NCI-H82 (cell line): ENCODE measurements at places on chromosomes 16 and 17.
A peak's percentile ranks its signal among the peaks of the same experiment; 100 is the strongest.

DNA sequence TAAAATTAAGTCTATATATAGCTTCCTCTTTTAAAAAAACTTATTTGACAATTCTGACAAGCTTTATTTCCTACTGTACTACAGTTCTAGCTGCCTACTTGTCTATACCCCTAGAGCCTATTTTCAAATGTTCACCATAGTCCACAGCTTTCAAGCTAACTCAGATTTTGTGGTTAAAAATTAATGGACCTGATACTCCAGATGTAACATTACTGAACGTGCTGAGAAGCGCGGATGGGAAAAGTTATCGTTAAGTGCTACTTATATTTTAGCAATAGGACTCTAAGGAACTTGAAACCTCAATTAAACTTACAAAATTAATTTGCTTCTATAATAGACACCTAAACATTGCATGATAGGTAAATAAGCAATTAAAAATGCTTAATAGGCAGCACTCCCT, 31.2 kb downstream of the GNA13 start:
- DNase-seq, result no peak

- peak; percentile 84 for DNase-seq
Observed at GRCh38 chr17:38451840-38452529, 23.7 kb downstream of the ARHGAP23 start.

GRCh38 chr17:59464246-59464645, 101.2 kb upstream of the DHX40 start:
- no peak for DNase-seq

- no peak for DNase-seq
Observed at GRCh38 chr16:19860166-19861041, 24.2 kb downstream of the GPRC5B start.

- no peak for DNase-seq
Observed at GRCh38 chr17:58336456-58337209, 8.0 kb upstream of the TSPOAP1 start.

- no peak for DNase-seq
Observed at GRCh38 chr16:64162613-64163375, 959.1 kb downstream of the CDH11 start.

GRCh38 chr17:17831208-17832031, 5.4 kb downstream of the SREBF1 start:
- DNase-seq, result peak; percentile 88

DNA sequence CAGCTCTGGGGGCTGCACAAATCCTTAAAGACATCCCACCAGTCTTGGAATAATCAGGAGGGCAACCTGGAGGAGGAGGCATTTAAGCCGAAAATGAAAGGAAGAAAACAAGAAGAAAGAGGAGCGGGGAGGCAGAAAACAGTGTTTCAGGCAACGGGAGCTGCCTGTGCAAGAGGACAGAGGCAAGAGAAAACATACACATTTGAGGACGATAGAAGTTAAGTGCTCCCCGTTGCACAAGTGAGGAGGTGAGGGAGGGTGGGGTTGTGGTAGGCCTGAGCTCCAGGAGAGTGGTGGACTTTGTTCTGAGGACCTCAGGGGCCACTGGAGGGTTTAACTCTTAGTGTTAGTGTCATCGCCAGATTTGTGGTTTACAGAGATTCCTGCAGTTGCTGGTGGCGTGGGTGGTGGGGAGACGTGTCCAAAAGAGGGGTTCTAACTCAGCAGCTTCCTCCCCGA, 27.6 kb upstream of the CIBAR2 start:
- DNase-seq, result no peak

GRCh38 chr16:5505091-5505887, 407.7 kb upstream of the EEF2KMT start:
- DNase-seq, result no peak

GRCh38 chr16:11781773-11782172, 15.3 kb downstream of the ZC3H7A start:
- DNase-seq, result peak; percentile 91

DNA sequence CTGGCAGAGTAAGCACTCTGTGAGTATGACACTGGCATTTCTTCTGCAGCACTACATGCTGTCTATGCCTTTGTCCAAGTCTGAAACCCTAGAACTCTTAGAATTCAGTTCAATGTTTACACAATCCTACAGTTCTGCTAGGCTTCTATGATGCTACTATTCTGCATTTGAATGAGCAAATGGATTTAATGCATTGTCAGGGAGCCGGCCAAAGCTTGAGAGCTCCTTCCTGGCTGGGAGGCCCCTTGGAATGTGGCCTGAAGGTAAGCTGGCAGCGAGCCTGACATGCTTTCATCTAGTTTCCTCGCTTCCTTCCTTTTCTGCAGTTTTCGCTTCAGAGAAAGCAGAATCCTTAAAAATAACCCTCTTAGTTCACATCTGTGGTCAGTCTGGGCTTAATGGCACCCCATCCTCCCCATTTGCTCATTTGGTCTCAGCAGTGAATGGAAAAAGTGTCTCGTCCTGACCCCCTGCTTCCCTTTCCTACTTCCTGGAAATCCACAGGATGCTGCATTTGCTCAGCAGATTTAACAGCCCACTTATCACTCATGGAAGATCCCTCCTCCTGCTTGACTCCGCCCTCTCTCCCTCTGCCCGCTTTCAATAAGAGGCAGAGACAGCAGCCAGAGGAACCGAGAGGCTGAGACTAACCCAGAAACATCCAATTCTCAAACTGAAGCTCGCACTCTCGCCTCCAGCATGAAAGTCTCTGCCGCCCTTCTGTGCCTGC, at the start of gene CCL2:
Gene CCL2, plus strand, starts transcription at position 635 of the 730 bp plus-strand sequence. Its CDS starts 65 bp downstream, at position 700.
- DNase-seq, result peak; percentile 63

DNA sequence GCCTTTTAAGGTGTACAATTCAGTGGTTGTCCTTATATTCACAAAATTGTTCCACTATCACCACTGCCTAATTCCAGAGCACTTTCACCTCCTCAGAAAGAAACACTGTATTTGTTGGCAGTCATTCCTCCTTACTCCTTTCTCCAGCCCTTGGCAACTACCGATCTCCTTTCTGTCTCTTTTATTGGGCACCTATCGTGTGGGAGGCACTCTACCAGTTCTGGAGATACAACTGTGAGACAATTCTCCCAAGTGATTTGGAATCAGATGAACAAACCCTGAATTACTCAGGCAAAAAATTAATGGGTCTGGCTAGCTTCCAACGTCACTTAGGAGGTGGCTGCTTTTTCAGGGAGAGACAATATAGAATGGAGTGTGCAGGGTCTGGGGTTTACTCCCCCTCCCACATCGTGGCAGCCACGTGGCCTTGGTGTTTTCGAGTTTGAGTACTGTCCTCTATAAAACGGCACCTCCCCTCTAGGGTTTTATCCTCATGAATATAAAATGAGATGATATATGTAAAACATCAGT, 63.9 kb downstream of the SHISA9 start:
- no peak for DNase-seq

GRCh38 chr16:7705885-7706284, 373.2 kb downstream of the RBFOX1 start:
- no peak for DNase-seq

- DNase-seq, result no peak
Observed at GRCh38 chr17:21066394-21066793, 23.6 kb upstream of the USP22 start.

DNA sequence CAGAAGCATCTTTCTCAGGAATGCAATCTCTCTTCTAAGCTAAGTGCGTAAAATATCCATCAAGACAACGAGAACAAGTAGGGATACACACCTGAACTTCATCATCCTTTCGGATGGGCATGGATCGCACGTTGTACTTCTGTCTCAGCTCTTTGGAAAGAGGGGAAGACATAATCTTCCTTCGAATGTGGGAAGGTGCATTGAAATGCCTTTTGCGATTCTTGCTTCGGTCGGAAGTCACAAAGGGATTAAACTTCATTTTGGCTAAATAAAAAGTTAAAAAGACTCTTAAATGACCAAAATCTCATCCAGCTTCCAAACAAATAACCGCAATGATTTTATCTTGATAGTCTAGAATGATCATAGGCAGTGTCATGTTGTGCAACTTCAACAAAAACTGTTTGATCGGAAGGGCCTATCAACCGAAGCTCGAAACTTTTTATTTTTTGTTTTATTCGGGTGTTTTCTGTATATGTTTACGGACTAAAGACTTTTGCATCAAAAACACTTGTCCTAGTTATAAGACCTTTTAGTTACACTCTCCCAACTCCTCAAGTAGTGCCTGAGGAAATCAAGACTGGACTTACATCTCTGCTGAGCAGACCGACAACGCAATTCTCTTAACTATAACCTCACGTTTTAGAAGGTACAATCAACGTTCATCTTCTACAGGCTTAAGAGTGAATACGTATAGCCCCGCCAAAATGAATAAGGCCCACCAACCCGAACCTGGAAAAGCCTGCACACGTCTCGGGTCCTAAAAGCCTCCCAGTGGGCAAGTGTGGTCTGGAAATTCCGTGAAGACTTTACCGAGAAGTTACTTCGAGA, 727 bp downstream of the RPL26 start:
- DNase-seq, result peak; percentile 76

GRCh38 chr17:67712375-67712774, 5.4 kb upstream of the NOL11 start:
- peak; percentile 62 for DNase-seq

DNA sequence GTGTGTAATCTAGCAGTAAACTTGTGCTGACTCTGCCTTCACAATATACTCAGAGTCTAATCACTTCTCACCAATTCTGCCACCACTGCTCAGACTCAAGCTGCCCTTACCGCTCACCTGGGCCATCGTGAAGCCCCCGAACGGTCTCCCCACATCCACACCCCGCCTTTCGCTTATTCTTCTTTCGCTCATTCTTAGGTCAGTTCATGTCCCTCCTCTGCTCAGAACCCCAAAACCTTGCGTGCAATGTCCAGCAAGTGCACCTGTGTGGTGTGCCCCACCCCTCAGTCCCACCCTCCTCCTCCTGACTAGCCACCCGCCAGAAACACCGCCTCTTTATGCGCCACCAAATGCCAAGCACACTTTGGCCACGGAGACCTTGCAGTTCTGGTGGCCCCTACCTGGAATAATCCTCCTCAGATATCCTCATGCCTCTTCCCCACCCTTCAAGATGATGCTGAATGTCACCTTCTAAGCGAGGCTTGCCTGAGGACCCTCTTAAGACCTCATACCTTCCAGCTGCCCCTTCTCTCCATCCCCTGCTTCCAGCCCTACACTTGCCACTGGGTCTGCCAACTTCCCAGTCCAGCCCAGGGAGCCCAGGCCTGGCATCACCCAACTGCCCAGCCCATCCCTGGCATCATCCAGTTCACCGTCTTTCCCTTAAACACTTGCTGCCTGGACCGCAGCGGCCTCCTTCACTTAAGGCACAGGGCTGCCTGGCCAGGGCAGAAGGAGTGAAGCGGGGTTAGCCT, 34.3 kb upstream of the RBFOX3 start:
- DNase-seq, result no peak

- no peak for DNase-seq
Observed at GRCh38 chr17:70618641-70619040, 449.3 kb downstream of the KCNJ2 start.

- DNase-seq, result no peak
Observed at GRCh38 chr17:28001149-28001548, 41.3 kb upstream of the NLK start.

GRCh38 chr16:20968765-20969164, 68.2 kb downstream of the LYRM1 start:
- DNase-seq, result no peak

DNA sequence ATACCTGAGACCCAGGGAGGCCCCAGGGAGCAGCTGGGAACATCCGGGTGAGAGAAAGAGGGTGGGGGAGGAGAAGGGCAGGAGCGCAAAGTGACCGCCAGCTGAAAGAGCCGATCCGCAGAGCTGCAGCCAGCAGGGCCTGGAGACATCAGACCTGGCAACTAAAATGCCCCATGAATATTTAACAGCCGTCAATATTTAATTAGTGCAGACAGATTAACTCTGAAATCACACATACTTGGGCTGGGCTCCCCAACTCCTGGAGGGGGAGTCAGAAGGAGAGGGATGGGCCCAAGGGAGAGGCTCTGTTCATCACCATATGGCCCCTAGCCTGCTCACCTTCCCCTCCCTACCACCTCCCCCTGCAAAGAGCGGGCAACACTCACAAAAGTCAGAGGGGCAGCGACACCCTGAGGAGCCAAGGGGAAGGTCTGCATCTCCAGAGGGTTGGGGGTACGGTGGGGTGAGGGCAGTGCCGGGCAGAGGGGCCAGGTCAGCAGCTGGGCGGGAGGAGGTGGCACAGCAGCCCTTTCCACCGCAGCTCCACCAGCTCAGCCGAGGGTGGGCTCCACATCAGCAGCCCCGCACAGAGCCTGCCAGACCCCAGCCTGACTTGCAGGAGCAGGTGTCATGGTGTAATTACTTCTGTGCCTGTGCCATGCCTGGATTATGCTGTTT, 61.9 kb upstream of the CCL1 start:
- DNase-seq, result peak; percentile 72

GRCh38 chr16:64968539-64968938, 153.3 kb downstream of the CDH11 start:
- no peak for DNase-seq

- DNase-seq, result peak; percentile 46
Observed at GRCh38 chr16:19874851-19875546, 9.6 kb downstream of the GPRC5B start.

- DNase-seq, result no peak
Observed at GRCh38 chr16:89456419-89456959, 33.9 kb downstream of the ANKRD11 start.

DNA sequence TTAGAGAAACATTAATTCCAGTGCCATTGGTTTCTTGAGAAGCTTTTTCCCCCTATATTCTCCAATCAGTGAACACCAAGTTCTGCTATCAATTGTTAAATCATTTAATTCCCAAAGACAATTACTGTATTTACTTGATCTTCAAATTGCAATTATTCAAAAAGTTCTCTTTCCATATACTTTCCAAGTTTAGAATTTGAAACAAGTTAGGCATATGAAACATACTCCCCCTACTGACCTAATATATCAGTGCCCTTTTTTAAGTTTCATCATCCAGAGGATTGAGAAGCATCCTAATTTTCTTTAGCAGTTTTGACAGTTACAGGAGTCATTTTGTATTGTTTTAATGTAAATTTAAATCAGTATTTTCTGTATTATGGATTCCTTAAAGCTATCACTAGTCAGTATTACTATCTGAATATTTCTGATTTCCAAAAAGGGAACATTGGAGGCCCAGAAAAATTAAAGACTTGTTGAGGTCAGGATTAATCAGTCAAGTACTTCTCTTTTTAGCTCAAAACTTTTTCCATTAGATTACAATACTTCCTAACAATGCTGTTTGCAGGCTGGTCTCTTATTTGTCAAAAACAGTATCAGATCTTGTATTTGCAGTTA, 16.3 kb downstream of the MEIOC start:
- DNase-seq, result peak; percentile 25

DNA sequence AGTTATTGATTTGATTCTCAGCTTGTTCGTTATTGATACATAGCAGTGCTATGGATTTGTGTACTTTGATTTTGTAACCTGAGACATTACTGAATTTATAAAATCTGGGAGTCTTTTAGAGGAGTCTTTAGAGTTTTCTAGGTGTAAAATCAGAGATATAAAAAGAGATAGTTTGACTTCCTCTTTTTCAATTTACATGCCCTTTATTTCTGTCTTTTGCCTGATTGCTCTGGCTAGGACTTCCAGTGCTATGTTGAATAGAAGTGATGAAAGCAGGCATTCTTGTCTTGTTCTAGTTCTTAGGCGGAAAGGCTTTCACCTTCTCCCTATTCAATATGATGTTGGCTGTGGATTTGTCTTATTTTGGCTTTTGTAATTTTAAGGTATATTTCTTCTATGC, 106.2 kb downstream of the PHKB start:
- DNase-seq, result no peak
